ENCODE measurements at places on chromosomes 16 and 17.
A peak's percentile ranks its signal among the peaks of the same experiment; 100 is the strongest.

- DNase-seq = no peak
Observed at GRCh38 chr17:39239640-39240314, 14.0 kb upstream of the STAC2 start.

GRCh38 chr16:27642756-27643155, 92.8 kb downstream of the KATNIP start:
- peak; percentile 7 for DNase-seq

GRCh38 chr16:84631886-84632285, 14.0 kb upstream of the COTL1 start:
- DNase-seq = no peak

DNA sequence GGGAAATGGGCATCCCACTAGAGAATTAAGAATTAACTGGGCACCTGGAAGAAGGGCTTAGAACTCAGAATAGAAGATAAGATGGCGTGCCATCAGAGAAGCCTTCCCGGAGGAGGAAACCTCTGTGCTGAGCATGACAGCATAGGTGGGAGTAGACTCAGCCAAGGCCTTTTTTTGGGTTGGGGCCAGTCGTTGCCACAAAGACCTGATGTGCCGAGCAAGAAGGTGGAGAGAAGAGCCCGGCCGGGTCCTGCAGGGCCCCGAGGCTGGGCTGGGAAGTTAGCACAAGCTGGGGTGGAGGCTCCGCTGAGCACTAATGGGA, 1.1 kb upstream of the RAB11FIP4 start:
- no peak for DNase-seq

GRCh38 chr17:7717756-7718350, 309 bp downstream of the DNAH2 start:
- no peak for DNase-seq

- DNase-seq = no peak
Observed at GRCh38 chr17:50146927-50147665, 3.4 kb downstream of the PPP1R9B start.

DNA sequence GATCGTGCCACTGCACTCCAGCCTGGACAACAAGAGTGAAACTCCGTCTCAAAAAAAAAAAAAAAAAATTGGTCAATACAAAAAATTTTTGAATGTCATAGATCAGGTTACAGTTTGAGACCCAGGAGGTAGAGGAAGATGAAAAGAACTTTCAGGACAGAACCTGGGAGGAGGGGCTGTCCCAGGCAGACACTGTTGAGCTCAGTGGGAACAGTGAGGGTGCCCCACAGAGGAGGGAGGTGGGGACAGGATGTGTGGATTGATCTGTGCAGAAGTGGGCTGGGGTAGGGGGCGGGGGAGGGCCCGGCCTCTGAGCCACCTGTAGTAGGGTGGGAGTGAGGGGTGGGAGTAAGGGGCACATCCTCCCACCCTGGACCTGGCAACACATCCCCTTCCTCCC, 58.3 kb downstream of the PRMT7 start:
- no peak for DNase-seq

Measured in fibroblast of skin of back (primary cell).